Neuronal stem cell (in vitro differentiated cells): ENCODE measurements at places on chromosomes 2 and 18.

DNA sequence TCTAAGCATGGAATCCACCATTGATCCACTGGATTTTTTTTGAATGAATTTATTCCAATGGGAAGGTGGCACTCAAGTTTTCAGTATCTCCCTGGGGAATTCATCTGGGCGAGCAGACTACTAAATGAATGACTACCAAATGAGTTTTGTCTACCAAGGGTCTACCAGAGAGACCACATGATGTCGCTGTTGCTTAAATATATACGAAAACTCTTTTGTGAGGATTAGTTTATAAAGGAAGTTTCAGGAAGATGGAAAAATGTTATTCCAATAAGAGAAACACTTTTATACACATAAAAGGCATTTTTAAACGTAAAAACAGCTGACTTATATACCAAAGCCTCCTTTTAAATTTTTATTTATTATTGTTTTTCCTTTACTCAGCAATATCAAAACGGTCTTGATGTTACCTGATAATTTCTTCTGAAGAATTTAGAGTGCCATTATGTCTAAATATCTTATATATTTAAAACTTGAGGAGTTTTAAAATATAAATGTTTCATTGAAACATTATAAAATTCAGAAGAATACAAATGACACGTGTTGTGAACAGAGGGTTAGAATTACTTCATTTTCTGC, 139.7 kb downstream of the HRH4 start:
- DNase-seq: peak; percentile 56

DNA sequence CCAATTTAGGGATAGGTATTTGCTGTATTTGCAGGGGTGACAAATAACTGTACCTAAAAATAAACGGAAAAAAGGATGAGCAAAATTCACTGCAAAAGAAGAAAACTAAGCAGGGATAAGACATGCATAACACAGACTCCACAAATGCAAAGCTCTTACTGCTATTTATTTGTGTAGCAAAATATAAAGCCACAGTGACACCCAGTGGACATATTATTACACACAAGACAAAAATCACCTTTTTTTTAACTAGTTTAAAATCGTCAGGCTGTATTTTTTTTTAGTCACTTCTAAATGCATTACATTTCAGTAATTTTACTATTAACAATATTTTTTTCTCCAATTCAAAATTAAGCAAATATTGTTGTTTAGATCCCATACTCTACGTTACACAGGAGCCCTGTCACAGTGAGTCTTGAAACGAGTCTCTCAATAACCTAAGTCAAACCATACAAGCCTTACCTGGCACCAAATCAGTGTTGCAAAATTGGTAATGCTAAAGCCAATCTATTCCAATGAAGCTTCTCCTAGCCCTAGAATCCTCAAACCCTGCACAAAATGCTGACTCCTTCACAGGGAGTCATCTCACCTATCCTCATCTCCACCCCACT, 23.7 kb downstream of the METTL4 start:
- peak; percentile 24 for DNase-seq

DNA sequence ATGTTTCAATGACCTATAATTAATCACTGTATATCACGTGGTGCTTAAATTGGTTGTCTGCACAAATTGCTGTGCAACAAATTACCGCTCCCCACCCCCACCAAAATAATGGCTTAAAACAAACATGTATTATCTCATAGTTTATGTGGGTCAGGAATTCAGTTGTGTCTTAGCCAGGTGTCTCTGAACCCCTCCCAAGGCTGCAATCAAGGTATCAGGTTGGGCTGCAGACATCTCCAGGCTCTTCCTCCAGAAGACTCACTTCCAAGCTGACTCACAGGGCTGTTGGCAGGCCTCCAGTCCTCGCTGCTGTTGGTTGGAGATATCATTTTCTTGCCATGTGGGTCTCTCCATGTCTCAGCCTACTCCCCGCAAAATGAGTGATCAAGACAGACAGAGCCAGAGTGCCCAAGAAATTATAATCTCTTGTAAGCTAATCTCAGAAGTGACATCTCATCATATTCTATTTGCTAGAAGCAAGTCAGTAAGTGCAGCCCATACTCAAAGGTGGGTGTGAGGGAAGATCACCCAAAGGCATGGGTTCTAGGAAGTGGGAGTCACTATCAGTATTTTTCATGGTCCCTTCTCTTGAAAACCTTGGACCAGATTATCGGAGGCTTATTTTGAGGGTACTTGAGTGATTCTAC, 38.4 kb downstream of the SPC25 start:
- DNase-seq: no peak

DNA sequence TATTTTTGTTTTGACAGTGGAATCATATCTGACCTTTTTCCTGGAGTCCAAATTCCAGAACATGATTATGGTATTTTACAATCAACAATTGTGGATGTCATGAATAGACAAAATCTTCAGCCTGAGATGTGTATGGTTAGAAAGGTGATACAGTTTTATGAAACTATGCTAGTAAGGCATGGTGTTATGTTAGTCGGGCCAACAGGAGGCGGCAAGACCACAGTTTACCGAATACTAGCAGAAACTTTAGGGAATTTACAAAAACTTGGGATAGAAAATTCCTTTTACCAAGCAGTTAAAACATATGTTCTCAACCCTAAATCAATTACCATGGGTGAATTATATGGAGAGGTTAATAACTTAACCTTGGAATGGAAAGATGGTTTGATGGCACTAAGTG, 137.0 kb downstream of the DNAH6 start:
- DNase-seq: no peak

DNA sequence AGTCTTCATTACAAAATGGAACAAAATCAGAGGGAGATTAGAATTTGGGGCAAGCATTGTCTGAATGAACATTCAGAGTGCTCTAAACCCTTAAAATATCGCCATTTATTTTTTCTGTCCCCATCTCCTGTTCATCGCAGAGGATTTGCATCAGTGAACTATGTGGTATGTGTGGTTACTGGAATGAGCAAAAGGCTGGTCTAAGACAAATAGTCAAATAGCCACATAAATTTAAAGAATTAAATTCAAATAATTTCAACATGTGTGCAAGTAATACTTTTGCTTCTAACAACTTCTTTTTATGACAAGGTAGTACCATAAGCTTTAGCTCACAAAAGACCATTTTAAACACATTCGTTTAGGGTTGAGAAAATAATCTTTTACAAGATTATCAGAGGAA, 82.6 kb upstream of the ST8SIA3 start:
- no peak for DNase-seq

- DNase-seq: no peak
These were observed 678.3 kb downstream of the BCL11A start for GRCh38 chr2:59874971-59875755.

DNA sequence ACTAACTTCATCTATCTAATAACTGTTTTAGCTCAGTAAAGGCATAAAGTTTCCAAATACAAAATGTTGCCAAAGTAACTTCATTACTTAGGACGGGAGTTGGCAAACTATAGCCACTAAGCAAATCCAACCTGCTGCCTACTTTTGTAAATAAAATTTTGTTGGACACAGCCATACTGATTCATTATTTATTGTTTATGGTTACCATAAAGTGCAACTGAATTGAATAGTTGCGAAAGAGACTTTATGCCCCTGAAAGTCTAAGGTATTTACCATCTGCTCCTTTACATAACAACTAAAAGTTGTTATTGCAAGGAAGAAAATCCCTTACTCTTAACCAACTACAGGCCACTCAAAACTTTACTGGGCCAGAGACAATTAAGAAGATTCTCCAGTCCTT, 256.7 kb upstream of the RBBP8 start:
- no peak for DNase-seq

DNA sequence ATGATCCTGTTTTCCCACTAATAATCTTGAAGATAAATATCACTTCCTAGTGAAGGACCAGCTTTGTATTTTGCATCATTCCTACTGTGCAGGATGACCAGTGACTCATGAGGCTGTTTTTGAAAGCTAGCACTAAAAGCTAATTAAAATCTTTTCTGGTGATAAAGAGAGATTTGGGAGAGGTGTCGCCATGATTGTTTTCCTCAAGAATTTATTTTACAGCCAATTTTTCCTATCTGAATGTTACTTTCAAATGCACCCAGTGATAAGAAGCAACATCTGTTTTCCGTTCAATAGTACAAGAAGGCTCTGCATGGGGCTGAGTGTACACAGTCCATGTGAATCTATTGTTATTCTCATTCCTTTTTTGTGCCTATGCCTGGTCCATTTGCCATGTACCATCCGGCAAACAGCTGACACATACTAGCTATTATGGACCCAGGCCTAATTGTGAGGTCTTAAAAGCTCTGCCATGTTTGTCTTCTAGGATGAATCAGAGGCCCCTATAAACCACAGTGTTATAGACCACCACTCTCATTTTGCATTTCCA, 28.4 kb downstream of the MEIS1 start:
- no peak for DNase-seq

- DNase-seq: no peak
These were observed 135.8 kb downstream of the METTL8 start for GRCh38 chr2:171297956-171298355.

DNA sequence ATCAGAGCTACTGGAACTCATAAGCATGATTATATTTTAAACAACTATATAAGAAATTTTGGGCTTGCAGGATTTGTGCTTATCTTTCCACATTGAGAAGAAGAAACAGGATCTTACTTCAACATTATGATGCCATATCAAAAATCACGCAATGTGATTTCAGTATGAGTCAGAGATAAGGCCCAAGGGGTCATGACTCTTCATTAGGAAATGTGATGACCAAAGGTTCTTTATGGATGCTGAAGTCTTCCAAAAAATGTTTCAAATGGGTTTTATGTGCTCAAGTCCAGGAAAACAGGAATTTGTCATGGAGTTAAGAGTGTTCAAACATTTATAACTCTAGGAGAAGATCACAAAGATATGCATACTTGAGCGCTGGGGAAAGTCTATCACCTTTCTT, 7.8 kb upstream of the SERPINB2 start:
- DNase-seq: no peak

- no peak for DNase-seq
These were observed 109.0 kb downstream of the COL6A3 start for GRCh38 chr2:237304763-237305514.

DNA sequence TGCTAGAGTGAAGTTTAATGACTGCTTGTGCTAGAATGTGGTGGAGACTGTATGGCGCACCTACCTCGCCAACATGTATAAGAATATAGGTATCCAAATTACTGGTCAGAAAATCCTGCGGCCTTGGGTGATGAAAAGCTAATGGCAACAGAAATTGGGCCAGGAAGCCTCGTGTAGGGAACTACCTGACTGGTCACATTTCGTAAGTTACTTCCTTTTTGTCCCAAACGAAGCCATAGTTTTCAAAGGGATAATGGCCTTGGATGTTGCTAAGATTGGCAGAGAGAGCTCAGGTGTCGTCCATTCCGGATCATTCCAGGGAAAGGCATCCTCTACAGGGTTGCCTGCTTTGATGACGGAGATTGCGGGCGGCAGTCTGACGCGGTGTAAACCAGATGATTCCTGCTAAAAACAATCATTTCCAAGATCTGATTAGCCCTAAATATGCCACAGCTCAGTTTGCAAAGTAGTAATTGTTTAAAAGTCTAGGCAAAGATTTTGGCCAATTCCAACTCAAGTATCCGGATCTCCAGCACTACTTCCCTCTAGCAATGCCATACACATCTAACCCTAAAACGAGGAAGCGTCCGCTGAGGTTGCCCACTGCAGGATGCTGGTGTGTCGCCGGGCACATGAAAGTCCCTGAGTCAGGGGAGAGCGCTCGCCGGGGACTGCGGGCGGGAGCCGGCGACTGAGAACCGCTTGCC, 708 bp upstream of the MALT1 start:
- no peak for DNase-seq

DNA sequence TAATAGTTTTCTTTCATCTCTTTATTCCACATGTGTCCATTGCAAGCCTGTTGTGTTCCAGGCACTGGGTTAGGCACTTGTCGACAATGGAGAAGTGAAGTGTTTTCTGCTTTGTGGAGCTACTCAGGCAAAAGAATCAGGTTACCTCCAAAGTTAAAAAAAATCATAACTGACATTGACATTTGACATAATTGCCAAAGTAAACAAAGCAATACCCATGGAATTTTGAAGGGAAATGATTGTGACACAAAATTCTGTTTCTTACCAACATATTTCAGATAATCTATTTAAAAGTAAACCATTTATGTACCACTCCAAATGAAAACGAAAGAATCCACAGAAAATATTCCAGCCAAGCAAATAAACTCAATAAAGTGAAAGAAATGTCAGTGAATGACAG, 6.4 kb upstream of the TGFA start:
- no peak for DNase-seq

DNA sequence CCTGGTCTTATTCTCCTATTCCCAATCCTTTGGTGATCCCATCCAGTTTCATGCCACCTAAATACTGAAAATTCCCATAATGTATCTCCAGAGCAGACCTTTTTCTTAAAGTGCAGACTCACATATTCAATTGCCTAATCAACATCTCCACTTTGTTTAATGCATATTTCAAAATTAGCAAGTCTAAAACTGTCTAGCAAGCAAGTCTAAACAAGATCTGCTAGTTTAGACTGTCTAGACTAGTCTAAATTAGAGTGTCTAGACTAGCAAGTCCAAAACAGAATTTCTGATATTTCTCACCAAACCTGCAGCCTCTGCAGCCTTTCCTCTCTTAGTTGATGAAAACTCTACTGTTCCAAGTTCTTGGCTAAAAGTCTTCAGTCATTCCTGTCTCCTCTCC, 44.6 kb downstream of the THUMPD2 start:
- DNase-seq: no peak

DNA sequence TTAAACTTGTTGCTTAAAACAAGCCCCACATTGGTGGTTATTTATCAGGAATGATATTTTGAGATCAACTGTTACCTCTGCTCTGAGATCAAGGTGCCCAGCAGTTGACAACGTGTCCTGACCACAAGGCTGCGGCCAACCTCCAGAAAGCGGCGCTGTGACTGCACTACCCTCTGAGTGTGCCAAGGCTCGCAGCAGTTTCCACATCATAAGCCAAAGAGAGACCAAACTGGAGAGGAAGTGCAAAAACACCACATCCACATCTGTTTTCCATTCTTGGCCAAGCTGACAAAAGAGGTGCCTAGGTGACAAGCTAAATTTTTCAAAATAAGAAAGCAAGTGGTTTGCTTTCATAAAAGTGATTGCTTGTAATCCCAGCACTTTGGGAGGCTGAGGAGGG, 410.8 kb upstream of the POU3F3 start:
- DNase-seq: no peak

GRCh38 chr2:74895001-74895400, 61.1 kb downstream of the HK2 start:
- DNase-seq: no peak

- DNase-seq: no peak
These were observed 66.5 kb downstream of the EVA1A start for GRCh38 chr2:75494137-75494769.

DNA sequence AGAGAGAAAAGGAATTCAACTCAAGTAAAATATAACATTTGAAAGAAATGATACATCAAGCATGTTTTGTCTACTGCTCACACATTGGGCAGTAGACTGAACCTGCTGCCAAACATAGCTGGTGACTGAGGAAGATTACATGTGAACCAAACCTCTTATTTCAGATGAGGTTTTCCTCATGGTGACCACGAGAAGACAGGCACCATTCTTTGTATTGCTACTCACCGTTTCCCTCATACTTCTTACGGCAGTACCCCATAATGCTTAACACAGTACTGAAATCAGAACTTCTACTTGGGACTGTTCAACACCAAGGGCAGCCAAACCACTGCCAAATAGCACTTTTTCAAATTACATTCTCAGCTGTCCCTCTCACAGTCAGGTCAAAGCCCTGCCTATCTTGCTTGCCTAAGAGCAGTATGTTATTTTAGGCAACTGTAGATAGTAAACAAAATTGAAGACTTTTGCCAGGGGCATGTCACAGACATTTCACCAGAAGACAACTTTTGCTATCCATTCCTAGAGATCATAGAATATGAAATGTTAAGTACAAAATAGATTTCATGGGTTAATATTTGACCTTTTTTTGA, 167.1 kb upstream of the DOK6 start:
- DNase-seq: no peak
